ENCODE measurements at places on chromosomes 6 and 20.

DNA sequence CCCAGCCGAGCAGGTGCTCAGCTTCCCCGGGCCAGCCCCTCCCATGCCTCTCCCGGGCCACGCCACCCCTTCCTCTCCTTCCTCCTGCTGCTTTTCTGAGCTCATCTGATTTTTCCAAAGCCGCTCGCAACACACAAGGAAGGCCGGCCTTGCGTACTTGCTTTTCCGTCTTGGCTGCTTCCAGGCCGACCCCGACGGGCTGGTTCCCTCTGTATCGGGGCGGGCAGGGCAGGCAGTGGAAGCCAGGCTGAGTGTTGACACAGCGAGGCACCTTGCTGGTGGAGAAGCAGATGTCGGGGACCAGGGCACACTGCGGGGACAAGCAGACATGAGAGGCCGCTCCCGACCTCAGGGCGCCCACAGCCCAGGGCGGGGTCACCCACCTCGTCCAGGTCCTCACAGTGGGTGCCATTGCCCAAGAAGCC is 21.1 kb downstream of the THBS2 start:
- DNase-seq: no peak

DNA sequence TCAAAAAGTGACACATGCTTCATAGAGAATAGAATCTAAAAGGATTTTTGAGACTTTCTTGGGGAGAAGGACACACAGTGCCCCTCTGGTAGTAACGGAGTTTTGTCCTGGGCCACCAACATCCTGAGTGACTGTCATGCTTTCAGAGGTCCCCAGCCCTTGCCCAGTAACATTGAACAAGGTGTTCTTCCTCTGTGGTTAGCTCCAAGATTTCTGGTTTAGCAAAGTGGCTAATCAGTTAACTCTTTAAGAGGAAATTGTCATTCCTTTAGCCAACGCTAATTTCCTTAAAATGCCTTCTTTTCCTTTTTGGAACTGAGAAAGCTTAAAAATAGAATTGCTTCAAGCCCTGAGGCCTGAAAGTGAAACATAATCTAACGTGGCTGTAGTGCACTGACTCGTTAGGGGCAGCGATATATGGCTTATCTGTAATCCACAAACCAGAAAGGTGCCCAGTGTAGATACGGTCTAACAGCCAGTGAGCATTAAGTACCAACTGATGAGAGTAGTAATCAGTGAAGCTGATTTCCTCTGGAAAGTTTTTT is 7.8 kb downstream of the E2F3 start:
- DNase-seq: no peak

DNA sequence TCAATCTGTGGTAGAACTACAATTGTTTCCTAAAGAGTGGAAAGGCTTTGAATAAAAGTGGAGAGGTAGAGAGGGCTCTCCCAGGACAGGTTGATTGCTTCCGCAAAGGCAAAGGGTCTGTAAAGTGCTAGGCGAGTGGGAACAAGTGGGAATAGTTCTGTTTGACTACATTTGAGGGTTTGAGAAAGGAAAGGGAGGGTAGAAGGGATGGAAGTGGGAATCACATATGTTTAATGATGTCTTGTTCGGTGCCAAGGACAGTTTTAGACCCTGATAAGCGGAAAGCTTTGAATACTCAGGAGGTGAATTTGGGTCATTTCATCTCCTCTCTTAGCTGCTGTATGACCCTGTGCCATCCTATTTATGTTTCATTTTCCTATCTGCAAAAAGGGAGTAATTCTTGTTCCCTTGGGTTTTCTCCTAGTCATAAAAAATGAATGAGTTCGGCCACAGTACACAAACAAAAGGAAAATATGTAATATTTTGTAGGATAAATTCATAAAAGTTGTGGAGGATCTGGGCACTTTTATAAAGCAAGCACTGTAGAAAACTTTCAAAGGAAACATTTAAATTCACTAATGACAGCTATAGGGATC is 1.7 kb upstream of the PIM1 start:
- no peak for DNase-seq

DNA sequence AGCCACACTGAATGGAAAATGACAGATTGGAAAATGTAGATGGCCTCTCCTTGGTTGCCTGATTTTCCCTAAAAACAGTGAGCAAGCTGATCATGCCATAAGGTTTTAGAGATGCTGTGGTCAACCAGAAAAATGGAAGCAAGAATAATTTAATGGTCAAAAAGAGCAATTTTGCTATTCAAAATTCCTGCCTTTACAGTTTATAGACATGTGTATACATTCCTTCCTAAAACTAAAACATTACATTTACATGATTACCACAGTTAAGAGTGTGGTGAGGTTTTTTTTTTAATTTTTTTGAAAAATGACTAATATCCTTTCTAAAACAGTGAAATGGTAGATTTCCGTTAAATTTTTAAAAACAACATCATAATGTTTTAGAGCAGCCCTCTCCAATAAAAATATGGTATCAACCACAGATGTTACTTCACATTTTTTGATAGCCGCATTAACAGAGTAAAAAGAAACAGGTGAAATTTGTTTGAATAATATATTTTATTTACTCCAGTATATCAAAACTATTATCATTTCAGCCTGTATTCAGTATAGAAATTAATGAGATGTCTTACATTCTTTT is 407.0 kb upstream of the SOX4 start:
- peak; percentile 8 for DNase-seq

DNA sequence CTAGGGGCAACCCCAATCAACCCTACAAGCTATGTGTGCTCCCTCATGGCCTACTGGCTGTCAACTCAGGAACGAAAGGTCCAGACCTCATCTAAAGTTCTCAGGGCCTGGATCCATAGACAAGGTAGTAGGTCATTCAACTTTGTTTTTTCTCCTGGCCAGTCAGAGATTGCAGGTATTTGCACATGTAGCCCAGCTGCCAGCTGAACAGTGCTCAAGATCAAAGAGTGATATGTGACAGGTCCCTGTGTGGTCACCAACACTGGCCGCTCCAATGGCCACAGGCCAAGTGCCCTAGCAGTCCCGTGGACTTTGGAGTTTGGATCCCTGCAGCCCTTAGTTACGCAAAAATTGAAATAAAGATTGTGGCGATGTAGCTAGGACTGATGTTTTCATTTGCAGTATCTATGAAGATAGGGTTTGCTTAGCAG is 60.6 kb upstream of the ATXN1 start:
- DNase-seq: no peak

DNA sequence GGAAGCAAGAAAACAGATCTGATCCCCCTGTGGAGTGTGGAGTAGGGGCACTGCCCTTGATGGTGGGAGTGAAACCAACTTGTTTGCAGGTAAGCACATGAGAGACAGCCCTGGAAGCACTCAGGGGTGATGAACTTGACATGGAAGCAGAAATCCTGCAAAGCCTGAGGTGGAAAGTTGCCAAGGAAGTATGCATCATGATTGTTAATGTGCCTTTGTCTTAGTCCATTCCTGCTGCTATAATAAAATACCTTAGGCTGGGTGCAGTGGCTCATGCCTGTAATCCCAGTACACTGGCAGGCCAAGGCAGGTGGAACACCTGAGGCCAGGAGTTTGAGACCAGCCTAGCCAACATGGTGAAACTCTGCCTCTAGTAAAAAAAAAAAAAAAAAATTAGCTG is 40.2 kb upstream of the IFNGR1 start:
- no peak for DNase-seq

DNA sequence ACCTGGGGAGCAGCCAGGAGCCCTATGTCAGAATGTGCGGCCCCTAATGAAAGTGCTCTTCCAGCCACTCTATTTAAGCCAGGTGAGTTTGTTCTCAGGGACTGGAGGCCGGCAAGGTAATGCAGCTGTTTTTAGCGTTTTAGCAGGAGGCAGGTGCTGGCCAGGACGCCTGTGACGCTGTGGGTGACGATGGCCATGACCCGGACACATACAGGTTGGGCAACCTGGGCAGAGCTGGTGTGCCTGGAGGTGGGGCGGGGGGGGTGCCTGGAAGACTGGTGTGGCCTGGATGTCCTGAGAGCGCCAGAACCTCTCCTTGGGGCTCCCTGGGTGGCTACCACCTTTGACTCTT is 51.7 kb downstream of the RBM38 start:
- DNase-seq: no peak

DNA sequence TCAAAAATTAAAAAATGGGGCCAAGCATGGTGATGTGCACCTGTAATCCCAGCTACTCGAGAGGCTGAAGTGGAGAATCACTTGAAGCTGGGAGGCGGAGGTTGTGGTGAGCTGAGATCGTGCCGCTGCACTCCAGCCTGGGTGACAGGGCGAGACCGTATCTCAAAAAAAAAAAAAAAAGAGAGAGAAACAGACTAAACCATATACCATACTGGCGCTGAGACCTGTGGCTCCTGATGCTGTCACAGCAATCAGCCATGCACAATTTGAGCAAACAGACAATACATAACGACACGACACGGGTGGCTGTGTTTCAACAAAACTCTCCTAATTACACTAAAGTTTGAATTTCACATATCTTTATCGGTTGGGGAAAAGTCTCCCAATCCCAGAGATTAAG is 14.9 kb upstream of the CBFA2T2 start:
- no peak for DNase-seq

DNA sequence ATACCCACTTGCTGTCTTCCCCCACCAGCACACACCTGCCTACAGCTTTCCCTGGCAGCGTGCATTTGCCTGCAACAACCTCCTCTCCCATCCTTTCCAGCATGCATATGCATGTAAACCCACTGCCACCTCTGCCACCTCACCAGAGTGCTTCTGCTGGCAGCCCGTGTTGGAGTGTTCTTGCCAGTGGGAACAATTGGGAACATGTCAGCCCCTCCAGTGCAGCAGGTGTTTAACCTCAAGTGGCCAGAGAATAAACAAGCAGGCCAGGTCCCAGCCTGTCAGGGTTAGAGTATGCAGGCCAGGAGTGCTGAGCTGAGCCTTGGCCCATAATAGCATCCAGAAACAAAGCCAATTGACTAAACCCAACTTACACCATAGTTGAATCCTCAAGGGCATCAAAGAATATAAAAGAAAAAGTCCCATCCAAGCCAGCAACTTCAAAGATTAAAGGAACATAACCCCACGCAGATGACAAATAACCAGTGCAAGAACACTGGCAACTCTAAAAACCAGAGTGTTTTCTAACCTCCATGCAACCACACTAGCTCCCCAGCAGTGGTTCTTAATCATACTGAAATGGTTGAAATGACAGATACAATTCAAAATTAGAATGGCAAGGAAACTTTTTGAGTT is 1212.1 kb upstream of the CITED2 start:
- DNase-seq: no peak

DNA sequence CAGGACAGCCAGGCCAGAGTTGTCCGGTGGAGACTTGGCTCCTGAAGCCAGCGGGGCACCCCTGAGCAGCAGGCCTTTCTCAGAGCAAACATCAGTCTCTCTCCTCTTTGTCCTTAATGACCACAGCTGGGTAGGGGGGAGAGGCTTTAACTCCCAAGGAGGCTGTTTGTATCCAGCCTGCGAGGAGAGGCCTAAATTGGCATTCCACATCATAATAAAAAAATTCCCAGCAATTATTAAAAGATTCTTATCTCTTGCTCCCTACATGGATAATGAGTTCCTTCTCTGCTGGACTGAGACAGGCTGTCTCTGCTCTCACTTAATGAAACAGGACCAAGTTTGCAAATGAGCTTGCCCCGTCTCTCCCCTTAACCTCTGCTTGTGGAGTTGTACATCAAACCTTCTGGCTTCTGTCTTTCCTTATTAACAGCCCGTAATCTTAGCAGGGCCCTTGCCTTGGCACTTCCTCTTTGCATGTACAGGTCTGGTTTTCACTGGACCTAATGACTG is 838.2 kb downstream of the MAFB start:
- no peak for DNase-seq

GRCh38 chr6:56620229-56620868 is 22.3 kb downstream of the DST start:
- no peak for DNase-seq

DNA sequence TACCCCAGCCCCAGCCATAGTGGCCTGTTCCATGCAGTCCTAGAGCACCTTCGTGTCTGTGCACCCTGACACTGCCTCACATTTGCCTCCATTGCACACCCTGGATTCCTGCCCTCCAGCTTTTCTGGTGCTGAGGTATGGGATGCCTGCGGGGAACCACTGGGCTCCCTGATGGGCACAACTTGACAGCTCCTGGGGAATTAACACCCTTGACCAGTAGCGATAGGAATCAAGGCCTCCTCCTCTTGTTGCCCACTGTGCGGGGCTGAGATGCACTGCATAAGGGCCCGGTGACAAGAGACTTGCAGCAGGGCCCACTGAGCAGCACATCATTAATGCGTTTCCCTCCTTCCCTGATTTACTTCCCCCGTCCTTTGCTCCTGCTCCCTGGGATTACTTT is 235.6 kb upstream of the MOCS1 start:
- DNase-seq: no peak

DNA sequence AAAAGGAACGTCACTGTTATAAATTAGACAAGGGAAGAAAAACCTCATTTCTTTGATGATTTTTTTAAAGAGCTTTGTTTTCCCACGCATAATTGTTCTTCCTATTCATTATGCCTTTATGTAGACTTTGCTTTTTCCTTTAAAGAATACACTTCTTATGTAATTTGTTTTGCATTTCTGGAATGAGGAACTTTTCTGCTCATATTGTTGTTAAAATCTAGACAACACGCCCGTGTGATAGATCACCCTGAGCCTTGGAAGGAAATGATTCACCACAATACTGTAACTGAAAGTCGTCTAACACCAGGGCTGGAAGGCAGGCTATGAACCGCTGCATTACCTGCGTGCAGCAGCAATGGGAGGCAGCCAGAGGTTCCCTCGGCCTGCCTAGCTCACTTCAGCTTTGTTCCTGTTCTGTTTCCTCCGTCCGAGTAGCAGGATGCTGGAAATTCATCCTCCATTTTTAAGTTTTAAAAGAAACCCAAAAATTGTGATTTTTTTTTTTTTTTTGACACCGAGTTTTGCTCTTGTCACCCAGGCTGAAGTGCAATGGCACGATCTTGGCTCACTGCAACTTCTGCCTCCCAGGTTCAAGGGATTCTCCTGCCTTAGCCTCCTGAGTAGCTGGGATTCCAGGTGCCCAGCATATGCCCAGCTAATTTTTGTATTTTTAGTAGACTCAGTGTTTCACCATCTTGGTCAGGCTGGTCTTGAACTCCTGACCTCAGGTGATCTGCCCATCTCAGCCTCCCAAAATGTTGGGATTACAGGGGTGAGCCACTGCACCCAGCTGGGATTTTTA is 49.6 kb upstream of the ZNF217 start:
- DNase-seq: no peak

- no peak for DNase-seq
Measured at GRCh38 chr6:89564752-89565427, 73.7 kb downstream of the LYRM2 start.
